Esophagus squamous epithelium (tissue), 5 donors: ENCODE measurements at places on chromosomes 2 and 18.

- no peak for DNase-seq
These were observed 5.4 kb downstream of the RAB11FIP5 start for GRCh38 chr2:73107211-73107926.

- no peak for DNase-seq
These were observed 142.3 kb upstream of the FBXO11 start for GRCh38 chr2:48048476-48049171.

DNA sequence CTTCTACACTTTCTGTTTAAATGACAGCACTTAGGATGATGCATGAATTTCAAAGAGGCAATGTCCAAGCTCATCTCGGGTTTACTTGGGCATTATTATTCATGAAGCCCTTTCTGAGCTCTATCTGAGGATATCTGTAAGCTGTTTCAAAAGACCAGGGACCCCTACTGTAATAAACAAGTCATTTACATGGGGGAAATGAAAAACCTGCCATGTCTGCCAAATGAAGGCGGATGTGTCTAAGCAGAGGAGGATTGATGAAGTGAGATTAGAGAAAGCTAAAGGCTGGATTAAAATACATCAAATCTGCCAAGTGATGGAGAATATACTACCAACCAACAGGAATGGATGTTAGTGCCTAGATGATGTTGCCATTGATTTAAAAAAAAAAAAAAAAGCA, 64.5 kb downstream of the SUCLG1 start:
- no peak for DNase-seq

DNA sequence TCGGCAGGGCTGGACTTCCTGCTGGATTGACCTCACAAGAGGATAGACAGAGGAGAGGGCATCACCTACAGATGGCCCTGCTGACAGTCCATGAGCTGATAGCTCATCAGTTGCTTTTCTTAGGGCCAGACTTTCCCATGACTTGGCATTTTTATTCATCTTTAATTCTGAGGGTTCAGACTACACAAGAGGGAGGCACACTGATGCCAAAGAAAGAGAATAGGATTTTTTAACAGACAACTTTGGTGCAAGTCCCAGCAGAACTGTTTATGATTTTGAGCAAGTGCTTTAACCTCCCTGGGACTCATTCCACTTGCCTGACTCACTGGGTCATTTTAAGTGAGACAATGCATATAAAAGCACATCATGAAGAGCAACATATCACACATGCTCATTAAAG, 299.2 kb downstream of the INSIG2 start:
- no peak for DNase-seq

GRCh38 chr2:224400886-224401632, 848 bp downstream of the FAM124B start:
- no peak for DNase-seq

- no peak for DNase-seq
These were observed 15.0 kb upstream of the INO80C start for GRCh38 chr18:35512761-35513160.

DNA sequence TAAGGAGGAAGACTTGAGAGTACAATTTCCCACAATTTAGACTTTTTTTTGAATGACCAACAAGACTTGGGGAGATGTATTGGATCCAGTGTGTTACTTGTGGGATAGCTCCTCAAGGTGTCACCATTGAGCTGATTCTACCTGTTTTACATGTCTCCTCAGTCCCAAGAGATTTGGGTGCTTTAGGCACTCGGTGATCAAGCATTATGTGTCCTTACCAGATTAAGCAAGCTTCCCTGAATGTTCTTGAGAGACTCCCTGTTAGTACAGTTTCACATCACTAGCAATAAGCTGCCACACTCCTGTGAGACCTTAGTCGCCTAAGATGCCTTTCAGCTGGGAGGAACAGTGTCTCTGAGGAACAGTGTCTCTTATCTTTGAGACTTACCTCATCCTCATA, 384.3 kb upstream of the SYT4 start:
- no peak for DNase-seq

GRCh38 chr18:58536202-58536516, 92.7 kb downstream of the ALPK2 start:
- DNase-seq: no peak

DNA sequence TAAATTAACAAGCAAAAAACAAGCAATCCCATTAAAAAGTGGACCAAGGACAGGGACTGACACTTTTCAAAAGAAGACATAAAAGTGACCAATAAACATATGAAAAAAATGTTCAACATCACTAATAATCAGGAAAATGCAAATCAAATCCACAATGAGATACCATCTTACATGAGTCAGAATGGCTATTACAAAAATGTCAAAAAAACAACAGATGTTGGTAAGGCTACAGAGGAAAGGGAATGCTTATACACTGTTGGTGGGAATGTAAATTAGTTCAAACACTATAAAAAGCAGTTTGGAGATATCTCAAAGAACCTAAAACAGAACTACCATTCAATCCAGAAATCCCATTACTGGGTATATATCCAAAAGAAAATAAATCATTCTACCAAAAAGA, 78.2 kb downstream of the SUCLG1 start:
- no peak for DNase-seq

GRCh38 chr18:64981915-64982314, 768.9 kb upstream of the CDH7 start:
- no peak for DNase-seq

- no peak for DNase-seq
These were observed 78.9 kb downstream of the RTP5 start for GRCh38 chr2:241948299-241948897.

DNA sequence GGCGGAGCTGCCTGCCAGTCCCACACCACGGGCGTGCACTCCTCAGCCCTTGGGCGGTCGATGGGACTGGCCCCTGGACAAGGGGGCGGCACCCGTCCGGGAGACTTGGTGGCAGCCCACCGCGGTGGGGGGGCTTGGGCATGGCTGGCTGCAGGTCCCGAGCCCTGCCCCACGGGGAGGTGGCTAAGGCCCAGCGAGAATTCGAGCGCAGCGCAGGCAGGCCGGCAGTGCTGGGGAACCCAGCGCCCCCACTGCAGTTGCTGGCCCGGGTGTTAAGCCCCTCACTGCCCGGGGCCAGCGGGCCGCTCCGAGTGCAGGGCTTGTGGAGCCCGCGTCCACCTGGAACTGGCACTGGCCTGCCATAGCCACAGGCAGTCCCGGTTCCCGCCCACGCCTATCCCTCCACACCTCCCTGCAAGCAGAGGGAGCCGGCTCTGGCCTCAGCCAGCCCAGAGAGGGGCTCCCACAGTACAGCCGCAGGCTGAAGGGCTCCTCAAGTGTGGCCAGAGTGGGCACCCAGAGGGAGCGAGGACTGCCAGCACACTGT, 742.9 kb upstream of the DDX18 start:
- no peak for DNase-seq

- no peak for DNase-seq
These were observed 20.0 kb upstream of the STAT4 start for GRCh38 chr2:191170773-191171172.

- DNase-seq: no peak
These were observed 202.7 kb upstream of the SLC14A2 start for GRCh38 chr18:45412577-45412976.

DNA sequence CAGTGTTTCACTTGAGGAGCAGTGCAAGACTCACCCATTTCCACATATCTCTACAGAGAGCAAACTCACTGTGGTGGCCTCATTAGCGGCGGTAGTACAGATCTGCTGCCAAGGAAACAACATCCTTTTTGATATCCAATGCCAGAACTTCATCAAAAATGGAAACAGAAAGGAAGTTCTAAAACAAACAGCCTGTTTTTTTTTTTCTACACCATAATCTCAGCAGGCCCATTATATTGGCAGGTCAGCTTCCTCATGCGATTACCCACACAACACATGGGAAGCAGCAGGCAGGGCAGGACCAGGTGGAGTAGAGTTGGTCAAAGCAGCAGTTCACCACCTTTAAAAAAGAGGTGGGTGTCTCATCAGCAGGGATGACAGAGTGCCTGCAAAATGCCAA, 678.9 kb upstream of the CELF4 start:
- no peak for DNase-seq

DNA sequence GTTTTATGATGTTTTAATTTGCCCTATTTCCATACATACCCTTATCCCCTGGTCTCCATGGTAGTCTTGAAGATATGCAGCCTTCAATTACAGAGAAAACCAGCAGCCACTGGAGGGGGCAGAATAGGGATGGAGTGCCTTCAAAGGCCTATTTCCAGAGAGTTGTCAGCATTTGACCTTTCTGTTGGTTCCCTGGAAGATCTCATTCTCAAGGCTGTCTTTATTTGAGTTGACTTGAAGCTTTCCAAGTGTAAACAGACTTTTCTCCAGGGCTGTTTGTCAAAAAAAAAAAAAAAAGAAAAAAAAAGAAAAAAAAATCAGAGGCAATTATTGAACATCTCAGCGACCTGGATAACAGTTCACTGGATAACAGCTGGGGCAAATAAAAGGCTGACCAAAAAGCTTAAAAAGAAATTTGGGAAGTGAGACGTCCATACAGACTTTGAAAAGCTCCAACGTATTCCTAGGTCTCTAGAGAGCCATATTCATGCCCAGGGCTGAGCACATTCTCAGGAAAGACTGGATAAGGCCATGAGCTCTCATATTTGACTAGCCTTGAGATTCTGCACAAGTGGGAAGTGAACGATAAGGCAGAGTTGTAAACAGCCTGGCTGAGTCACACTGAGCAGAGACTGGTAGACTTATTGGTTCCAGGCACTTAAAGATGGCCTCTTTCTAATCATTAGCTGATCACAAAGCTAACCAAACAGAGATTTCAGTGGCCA, 126.6 kb downstream of the VAPA start:
- DNase-seq: no peak

DNA sequence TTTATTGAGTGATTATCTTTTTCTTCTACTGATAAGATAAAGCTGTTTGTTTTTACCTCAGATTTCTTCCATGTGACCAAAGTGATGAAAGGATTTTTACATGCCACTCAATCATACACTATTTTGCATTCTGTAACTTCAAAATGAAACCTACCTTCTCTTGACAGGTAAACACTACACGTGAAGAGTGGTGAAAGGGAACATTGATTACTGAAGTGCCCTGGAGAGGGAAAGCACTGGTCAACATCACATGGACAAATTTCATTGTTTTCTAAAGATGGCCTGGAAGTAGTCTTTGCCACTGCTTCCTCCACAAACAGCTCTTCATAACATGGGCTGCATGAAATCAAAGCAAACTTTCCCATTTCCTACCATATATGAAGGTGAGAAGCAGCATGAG, 120.1 kb downstream of the HIBCH start:
- DNase-seq: no peak

DNA sequence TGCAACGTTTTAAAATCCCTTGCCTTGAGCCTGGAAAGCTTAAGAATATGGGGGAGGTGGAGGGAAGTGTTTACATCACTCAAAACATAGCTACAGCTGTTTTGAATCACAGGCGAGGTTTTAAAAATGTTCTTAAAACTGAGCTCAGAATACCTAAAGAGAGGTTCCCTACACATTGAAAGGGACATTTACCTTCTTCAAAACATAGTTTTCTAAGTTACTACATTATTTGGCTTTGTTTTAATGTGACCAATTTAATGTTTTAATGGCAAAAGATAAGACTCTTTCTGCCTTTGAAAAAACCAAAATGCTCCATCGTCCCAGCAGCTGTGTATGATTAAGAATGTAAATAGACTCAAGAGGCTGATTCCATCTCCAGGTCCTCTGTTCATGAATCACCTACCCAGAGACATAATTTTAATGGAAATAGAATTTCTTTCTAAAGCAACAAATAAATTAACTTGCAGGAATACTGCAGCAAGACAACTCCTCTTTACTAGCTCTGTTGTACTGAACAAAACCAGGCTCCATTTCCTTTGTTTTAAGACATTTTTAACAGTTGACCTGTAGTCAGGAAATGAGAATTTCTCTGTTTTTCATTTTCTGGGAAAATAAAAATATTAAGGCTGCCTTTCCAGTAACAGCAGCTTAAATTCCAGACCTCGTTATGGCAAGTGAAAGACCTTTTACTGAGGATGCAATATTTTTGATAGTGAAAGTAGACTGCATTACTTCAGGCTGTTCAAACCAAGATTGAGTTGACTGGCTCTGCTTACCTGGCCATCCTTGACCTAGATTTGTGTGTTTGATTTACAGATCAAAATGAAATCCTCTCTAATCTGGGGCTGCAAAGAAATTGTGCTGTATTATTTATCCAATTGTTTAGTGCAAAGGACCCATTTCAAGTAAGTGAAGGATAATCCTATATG, 33.7 kb upstream of the WDR75 start:
- DNase-seq: no peak

GRCh38 chr2:164103271-164103670, 367.5 kb upstream of the FIGN start:
- no peak for DNase-seq

- no peak for DNase-seq
These were observed 567.8 kb upstream of the KLHL29 start for GRCh38 chr2:22817197-22817596.

DNA sequence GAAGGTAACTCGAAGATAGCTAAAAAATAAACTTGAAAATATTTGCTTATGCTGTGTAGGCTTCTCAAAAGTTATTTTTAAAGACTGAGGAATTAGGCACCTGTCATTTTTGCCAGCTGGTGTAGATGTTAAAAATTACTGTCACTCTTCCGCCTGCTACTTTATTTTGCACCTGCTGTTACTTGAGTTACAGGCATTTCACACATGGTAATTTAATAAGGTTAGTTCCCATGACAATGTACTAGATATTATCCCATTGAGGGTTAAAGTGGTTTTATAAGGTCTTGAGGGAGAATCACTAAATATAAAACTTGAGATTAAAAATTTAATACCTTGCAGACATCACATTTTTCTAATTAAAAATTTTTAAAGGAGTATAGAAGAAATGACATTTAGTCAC, 26.6 kb downstream of the MYL1 start:
- no peak for DNase-seq

GRCh38 chr2:238306672-238306998, 13.7 kb upstream of the TRAF3IP1 start:
- DNase-seq: no peak

DNA sequence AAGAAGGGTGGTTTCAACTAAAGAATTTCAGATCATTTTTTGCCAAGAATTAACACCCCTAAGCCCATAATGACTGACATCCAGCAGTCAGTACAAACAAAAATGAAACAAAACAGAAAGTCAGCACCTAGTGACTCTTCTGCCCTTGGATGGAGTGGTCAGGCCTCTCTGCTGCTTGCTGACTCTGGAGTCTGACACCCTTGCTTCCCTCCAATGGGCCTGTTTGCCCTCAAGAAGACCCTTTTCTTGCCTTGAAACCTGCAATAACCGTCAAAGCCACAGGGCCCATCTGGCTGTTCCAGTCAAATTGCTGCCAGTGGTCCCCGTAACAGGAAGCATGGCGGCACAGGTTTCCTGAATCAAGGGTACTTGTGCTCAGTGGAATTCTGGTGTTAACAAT, 27.2 kb upstream of the CYTIP start:
- DNase-seq: no peak

- DNase-seq: no peak
These were observed 24.0 kb downstream of the RAX start for GRCh38 chr18:59249199-59249774.

- DNase-seq: no peak
These were observed 96.0 kb upstream of the RAB12 start for GRCh38 chr18:8513249-8513648.

- no peak for DNase-seq
These were observed 30.2 kb downstream of the XDH start for GRCh38 chr2:31384351-31384750.
